Activated T-cell treated with anti-CD3 and anti-CD28 coated beads, Interleukin-2, amount 50 U/mL, for 4 hours (primary cell): ENCODE measurements at places on chromosomes 6 and 20. TPM values are rescaled to one million over a fixed set of nuclear protein-coding genes. Genes with fewer than 3 reads are reported as not detected.

DNA sequence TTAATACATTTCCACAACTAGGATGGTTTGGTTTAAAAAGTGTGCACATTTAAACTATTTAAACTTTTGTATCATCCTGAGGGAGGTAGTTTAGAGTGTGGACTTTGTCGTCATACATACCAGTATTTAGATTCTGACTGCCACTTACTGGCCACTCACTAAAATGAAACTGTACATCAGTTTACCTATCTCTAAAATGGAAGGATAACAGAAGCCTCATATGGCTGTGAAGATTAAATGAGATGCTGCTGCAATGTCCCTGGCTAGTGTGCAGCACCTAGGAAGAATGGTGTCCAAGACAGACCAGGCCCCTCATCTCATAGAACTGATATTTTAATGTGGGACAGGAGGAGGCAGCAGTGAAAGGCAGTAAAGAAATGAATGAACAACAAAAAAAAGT lies 12.0 kb upstream of the PKIG start:
- no peak for DNase-seq

GRCh38 chr6:121330516-121330915 lies 3.8 kb downstream of the TBC1D32 start:
- no peak for DNase-seq

DNA sequence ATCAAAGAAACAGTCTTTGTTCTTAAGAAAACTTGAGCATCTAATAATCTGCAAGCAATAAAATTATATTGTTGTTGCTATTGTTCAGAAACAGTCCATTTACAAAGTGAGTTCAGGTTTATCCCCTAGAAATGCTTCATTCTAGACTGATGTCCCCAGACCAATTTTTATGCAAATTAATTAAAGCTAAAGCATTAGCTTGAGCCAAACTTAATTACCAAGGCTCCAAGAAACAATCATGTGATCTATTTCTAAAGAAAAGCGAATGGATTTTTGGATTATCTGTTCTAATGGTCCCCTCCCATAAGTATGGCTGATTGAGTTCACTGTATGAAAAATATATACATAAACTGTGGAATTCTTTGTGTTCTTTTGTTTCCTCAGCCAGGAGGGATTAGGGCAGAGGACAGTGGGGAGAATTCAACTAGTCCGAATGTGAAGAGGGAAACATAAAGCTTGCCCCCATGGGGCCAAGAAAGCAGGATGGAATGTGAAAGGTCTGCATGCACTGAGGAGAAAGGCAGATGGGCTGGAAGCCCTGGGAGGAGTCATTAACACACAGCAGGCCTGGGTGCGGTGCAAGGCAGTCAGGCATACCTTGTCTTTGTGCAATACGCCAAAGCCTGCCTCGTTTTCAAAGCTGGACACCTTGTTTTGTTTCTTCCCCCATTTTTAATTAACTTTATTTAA lies 597.1 kb downstream of the KIF16B start:
- no peak for DNase-seq

DNA sequence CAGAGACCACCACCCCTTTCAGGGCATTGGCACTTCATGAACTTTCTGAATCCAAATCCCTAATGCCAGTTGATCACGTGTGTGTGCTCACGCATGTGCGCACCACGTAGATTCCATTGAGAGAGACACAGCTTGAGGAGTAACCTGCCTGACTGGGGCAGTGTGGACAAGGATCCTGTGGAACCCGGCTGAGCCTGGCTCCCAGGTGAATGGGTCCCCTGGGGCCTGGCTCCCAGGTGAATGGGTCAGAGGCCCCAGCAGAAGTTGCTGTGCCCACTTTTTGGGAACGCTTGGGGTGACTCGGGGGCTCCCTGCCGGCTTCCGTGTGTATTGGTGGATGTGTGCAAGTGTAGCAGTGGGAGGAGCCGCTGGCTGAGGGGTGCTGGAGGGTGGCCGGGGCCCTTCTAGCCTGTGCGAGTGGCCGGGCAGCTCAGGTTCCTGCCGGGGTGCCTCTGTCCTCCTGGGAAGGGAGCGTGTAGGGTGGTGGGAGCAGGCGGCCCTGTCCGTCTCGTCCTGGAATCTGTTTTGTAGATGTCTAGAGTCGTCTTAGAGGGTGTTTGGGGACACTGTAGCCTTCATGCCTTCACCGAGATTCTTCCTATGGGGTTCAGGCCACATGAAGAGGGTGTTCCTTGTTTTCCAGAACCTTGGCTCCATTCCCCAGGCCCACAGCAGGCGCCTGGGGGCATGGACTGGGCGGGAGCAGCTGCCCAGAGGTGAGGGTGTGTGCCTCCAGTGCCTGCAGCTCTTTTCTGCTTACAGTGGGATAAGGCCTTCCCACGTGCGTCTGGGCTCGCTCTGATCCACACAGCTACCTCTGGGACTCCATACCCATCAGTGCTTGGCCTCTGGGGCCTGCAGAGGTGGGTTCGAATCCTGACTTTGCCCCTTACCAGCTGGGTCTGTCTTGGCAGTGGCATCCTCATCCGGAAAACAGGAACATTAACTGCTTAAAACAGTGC lies 3.2 kb downstream of the RBM38 start:
- no peak for DNase-seq

- no peak for DNase-seq
Observed at GRCh38 chr6:37938909-37939308, 119.4 kb downstream of the ZFAND3 start.

DNA sequence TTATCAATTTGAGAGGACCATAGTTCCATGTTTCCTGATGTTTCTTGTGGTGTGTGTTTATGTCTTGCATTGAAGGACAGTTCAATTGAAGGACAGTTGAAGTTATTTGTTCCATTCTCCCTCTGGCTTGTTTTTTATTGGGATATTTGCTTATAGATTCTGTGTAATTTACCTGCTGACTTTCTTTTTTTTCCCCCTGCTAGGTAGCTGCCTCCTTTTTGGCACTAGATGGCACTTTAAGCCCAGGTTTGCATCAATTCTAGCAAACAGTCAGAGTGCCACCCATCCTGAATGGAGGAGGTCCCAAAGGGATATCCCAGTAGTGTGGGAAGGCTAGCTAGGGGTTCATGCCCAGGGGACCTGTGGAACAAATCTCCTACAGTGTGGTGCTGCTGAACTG lies 78.1 kb downstream of the CFAP61 start:
- no peak for DNase-seq

GRCh38 chr6:19413323-19413722 lies 423.8 kb upstream of the ID4 start:
- no peak for DNase-seq

DNA sequence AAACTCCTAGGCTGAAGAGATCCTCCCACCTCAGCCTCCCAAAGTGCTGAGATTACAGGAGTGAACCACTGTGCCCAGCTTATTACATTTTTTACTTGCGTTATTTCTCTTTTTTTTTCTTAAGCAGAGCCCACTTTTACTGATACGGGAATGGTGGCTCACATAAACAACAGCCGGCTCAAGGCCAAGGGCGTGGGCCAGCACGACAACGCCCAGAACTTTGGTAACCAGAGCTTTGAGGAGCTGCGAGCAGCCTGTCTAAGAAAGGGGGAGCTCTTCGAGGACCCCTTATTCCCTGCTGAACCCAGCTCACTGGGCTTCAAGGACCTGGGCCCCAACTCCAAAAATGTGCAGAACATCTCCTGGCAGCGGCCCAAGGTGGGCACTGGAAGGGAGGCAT lies 10.5 kb downstream of the CAPN11 start:
- DNase-seq, result no peak

GRCh38 chr20:58260006-58260405 lies 31.6 kb upstream of the ANKRD60 start:
- no peak for DNase-seq

GRCh38 chr6:142412241-142412640 lies 110.4 kb downstream of the ADGRG6 start:
- DNase-seq, result no peak

Gene ANGPT4
- not detected for total RNA-seq

Gene LY86
- not detected for total RNA-seq

Gene RAET1L
- not detected for total RNA-seq
